ENCODE measurements at places on chromosomes 4 and X. TPM values are rescaled to one million over a fixed set of nuclear protein-coding genes. Genes with fewer than 3 reads are reported as not detected.

PPEF1 gene
- total RNA-seq = not detected

PPA2 gene
- total RNA-seq = 49.8 TPM

NLRP2B gene
- not detected for total RNA-seq

DNA sequence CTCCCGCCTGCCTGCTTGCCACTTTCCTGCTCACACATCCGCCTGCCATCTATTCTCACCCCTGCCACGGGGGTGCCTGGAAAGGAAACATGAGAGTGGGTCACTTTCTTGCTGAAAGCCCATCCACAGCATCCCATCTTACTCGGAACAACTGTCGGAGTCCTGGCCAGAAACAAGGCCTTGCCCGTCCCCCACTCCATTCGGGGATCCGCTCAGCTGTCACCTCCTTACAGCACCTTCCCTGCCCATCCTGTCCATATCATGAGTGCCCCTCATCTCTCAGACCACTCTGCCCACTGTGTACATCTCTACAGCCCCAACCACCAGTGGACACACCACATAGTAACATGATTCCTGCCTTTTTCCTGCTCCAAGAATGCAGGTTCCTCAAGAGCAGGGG, 6.4 kb downstream of the EVC2 start:
- DNase-seq = no peak
- H3K4me3 ChIP-seq = no peak overlapping the region
- H3K27ac ChIP-seq = no peak overlapping the region
- H3K4me1 ChIP-seq = no peaks in the 10 kb centered on the region

DNA sequence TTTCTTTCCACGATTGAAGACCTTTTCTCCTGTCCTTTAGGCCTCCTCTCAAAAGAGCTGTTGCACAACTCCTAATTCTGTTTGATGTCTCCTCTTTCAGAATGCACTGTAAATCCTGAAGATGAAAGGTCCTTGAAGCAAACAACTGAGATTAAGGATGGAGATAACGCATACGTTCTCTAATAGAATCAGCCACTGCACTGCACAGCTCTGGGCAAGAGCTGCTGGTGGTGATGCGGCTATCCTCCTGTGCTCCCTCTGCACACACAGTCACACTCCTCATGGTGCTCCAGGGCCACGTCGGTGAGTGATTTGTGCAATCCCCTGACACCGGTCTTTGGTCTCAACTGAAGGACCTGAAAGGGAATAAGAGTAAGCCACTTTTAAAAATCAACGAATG, 208.7 kb downstream of the PDGFC start:
- H3K4me3 ChIP-seq = no peak overlapping the region
- no peaks in the 10 kb centered on the region for H3K4me1 ChIP-seq
- H3K36me3 ChIP-seq = no peaks in the 10 kb centered on the region

- no peak overlapping the region for H3K27ac ChIP-seq
- H3K4me3 ChIP-seq = no peak overlapping the region
- H3K27me3 ChIP-seq = no peaks in the 10 kb centered on the region
- DNase-seq = no peak
- H3K36me3 ChIP-seq = no peaks in the 10 kb centered on the region
Measured at GRCh38 chr4:52984462-52984881, 122.4 kb downstream of the RASL11B start.

DNA sequence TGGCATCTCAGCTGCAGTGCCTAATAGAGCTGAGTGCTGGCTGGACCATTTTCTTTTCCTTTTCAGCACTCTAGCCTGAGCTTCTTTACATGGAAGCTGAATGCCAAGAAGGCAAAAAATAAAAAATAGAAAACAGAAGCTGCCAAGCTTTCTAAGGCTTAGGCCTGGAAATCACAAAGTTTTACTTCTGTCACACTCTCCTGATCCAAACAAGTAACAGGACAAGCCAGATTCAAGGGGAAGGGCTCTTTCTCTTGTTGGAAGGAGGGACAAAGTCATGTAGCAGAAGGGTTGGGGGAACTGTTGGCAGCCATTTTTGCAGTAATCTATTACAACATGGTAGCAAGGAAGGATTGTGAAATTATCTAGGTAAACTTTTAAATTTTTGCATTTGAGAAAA, 131.8 kb downstream of the MSL3 start:
- no peaks in the 10 kb centered on the region for H3K27me3 ChIP-seq
- H3K4me3 ChIP-seq = no peak overlapping the region
- no peaks in the 10 kb centered on the region for H3K36me3 ChIP-seq
- H3K27ac ChIP-seq = no peak overlapping the region
- no peaks in the 10 kb centered on the region for H3K4me1 ChIP-seq

HPSE gene
- 26.1 TPM for total RNA-seq

GRCh38 chr4:184472614-184473498, 1.5 kb downstream of the IRF2 start:
- peak; percentile 54 for DNase-seq
- peaks cover 53% of the 10 kb centered on the region for H3K36me3 ChIP-seq
- H3K4me1 ChIP-seq = peaks cover 52% of the 10 kb centered on the region
